Tibial nerve (tissue), 4 donors: ENCODE measurements at places on chromosomes 16 and 17. TPM values are rescaled to one million over a fixed set of nuclear protein-coding genes. Genes with fewer than 3 reads are reported as not detected.

The STH gene
- total RNA-seq: not detected

The OTOP3 gene
- not detected for total RNA-seq

The CCL4 gene
- 1.9 TPM for total RNA-seq

The CSH1 gene
- total RNA-seq: not detected

The NOTUM gene
- total RNA-seq: not detected

The CASKIN1 gene
- 0.63 TPM for total RNA-seq

DNA sequence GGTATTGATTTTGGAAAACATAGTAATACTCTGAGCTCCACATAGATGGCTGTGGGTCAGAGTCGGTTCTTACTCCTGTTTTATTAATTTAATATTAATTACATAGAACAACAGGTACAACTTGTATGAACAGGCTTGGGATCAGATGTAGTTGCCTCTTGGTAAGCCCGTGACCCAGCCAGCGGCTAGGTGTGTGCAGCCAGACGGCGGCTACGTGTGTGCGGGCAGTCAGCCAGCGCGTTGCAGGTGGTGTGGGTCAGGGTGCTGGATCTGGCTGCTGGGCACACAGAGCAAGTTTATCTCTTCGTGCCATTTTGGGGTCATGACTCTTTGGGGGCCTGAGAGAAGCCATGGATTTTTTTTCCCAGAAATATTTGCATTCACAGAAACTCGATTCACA is 30.3 kb downstream of the DBNDD1 start:
- peaks cover 12% of the 10 kb centered on the region for H3K36me3 ChIP-seq
- no peak for DNase-seq
- H3K4me1 ChIP-seq: no peaks in the 10 kb centered on the region
- H3K4me3 ChIP-seq: no peak overlapping the region
- no peak overlapping the region for H3K27ac ChIP-seq

DNA sequence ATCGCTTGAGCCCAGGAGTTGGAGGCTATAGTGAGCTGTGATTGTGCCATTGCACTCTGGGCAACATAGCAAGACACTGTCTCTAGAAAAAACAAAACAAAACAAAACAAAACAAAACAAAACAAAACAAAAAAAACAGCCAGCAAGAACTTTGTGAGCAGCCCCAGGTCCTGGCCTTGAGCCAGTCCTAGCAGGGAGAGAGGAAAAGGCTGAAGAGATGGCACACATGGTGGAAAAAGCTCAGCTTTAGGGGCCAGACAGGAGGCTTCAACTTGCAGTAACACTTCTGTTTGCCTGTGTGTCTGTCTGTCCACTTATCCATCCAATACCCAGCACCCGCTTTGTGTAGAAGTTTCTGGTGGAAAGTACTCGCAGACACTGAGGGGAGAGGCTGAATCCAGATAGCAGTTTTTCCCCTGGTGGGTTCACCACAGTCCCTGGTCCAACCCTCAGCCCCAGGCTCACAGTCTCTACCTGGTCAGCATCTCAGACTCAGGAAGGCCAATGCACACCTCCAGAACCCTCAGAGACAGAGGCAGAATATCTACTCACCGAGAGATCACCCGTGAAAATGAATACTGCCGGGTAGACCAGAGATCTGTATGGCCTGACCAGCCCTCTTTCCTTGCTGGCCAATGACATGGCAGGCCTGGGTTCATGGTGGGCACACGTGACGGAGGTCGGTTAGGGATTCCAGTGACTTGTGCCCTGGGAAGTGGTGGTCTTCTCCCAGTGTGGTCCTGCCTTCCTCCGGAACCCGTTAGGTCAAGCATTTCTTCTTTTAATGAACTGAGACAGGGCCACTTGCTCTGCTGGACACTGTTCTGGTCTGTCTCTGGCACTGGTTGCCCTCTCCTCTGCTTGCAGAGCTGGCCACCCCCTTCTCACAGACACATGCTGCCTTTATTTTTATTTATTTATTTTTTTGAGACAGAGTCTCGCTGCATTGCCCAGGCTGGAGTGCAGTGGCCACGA is 79.5 kb upstream of the DNAJA2 start:
- DNase-seq: no peak
- H3K4me3 ChIP-seq: no peak overlapping the region
- no peaks in the 10 kb centered on the region for H3K27me3 ChIP-seq
- H3K27ac ChIP-seq: no peak overlapping the region
- no peaks in the 10 kb centered on the region for H3K36me3 ChIP-seq

- DNase-seq: no peak
- H3K4me1 ChIP-seq: no peaks in the 10 kb centered on the region
- H3K27me3 ChIP-seq: no peaks in the 10 kb centered on the region
- H3K27ac ChIP-seq: no peak overlapping the region
- no peaks in the 10 kb centered on the region for H3K36me3 ChIP-seq
Observed at GRCh38 chr17:34840750-34841149, 120.5 kb downstream of the CCT6B start.

DNA sequence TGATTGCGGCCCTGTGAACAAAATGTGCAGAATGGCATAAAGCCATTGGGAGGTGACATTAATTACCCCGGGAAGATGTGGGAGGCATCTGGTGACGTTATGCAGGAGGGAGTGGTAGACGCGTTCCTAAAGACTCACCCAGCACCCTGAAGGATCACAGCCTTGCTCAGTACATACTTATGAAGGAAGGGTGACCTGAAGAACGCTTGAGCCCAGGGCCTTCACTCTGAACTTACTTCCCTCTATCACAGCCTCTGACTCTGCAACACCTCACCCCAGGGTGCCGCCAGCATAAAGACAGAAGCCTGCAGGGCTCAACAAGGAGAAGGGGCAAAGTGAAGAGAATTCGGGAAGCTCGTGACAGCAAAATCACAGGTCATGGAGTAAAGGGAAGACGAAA is 9.4 kb downstream of the MFSD6L start:
- no peaks in the 10 kb centered on the region for H3K27me3 ChIP-seq
- no peaks in the 10 kb centered on the region for H3K36me3 ChIP-seq
- DNase-seq: no peak
- no peaks in the 10 kb centered on the region for H3K4me1 ChIP-seq

DNA sequence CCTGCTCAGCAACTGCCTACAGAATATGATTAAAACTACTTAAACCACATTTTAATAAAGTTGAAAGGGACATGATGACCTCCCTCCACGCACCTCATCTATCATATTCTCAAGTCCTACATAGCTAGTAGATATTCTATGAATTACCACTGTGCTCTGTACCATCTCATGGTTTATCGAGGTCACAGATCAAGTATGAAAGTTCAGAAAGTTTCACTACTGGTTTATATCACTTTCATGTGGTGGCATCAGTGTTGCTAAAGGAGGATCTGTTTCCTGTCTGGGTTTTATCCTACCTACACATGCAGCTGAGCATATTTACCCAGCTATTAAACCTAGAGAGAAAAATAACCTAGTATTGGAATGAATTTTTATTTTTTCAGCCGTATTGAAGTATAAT is 214.9 kb upstream of the MON1B start:
- no peak for DNase-seq
- no peaks in the 10 kb centered on the region for H3K4me1 ChIP-seq
- H3K27me3 ChIP-seq: no peaks in the 10 kb centered on the region
- no peak overlapping the region for H3K4me3 ChIP-seq
- no peaks in the 10 kb centered on the region for H3K36me3 ChIP-seq

DNA sequence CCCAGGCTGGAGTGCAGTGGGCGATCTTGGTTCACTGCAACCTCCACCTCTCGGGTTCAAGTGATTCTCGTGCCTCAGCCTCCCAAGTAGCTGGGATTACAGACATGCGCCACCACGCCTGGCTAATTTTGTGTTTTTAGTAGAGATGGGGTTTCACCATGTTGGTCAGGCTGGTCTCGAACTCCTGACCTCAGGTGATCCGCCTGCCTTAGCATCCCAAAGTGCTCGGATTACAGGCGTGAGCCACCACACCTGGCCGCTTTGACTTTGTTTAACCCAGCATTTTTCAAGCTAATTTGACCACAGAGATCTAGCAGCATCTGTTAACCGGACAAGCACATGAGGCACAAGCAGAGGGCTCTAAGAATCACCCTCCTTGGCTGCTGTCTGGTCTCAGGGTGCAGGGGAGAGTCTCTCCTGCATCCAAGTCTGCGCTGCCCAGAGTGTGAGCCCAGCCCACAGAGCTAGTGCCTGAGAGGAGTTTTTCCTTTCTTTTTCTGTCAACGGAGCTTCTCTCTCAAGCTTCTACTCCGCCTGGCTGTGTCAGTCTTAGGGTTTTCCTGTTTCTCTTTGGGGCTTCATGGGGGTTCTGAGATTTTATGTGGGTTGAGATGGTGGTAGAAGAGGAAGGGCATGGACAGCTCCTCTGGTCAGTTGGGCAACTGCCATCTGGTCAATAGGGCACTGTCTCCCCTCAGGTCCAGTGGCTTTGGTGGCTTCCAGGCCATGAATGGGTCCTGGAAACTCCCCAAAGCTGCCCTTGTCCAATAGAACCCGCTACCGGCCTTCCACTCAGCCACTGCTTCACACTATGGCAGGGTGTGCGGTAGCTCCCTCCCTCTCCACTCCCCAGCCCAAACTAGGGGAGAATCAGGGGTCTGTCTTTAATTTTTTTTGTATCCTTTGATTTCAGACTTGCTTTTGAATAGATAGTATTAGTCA is 59.6 kb downstream of the TNFRSF13B start:
- H3K27me3 ChIP-seq: no peaks in the 10 kb centered on the region
- H3K4me1 ChIP-seq: no peaks in the 10 kb centered on the region
- H3K4me3 ChIP-seq: no peak overlapping the region
- H3K36me3 ChIP-seq: no peaks in the 10 kb centered on the region
- H3K27ac ChIP-seq: no peak overlapping the region
- no peak for DNase-seq

- H3K27me3 ChIP-seq: no peaks in the 10 kb centered on the region
- H3K4me1 ChIP-seq: peaks cover 3% of the 10 kb centered on the region
- DNase-seq: no peak
Observed at GRCh38 chr17:18381158-18381952, 3.8 kb downstream of the EVPLL start.

DNA sequence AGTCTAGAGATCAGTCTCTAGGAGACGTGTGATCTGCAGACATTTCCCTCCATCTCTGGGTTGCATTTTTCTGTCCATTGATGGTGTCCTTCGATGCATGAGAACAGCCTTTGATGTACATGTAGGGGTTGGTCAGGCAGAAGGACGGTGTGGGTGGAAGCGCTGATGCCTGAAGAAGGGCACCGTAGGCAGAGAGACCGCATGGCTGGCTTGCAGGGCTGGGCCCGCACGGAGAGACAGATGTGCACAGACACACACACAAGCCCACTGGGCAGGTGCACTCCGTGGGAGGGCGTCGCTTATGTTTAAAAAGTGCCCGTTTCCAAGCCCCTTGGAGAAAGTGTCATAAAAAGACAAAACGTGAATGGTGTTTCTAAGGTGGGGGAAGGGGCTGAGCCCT is 15.7 kb upstream of the WFIKKN1 start:
- H3K4me3 ChIP-seq: no peak overlapping the region
- DNase-seq: no peak
- H3K36me3 ChIP-seq: no peaks in the 10 kb centered on the region

DNA sequence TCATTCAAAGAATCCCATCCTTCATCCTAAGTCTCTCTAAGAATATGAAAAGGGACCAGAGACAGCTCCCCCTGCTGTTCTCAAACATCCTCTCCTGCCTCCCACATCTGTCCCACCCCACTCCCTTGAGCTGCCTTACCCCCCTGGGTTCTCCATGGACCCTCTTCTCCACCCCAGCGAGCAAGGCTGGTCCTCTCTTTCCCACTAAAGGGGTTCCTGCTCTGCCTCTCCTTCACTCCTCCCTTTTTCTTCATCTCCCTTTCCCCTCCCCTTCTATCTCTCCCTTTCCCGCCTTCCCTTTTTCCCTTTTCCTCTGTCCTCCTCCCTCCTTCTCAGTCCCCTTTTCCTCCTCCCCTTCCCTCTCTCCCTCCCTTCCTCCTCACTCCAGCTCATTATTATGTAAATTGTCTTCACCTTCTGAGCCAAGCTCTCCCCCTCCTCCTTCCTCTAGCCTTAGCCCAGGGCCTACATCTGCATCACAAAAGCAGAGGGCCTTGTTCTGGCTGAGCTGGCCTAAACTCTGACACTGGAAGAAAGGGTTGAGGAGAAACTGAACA is 90.0 kb downstream of the GNAO1 start:
- H3K27ac ChIP-seq: no peak overlapping the region
- H3K27me3 ChIP-seq: no peaks in the 10 kb centered on the region
- H3K4me3 ChIP-seq: no peak overlapping the region
- DNase-seq: no peak
- H3K4me1 ChIP-seq: no peaks in the 10 kb centered on the region

- H3K27ac ChIP-seq: no peak overlapping the region
- no peak for DNase-seq
- H3K4me1 ChIP-seq: no peaks in the 10 kb centered on the region
- no peaks in the 10 kb centered on the region for H3K27me3 ChIP-seq
- no peak overlapping the region for H3K4me3 ChIP-seq
Observed at GRCh38 chr17:71628306-71628705, 492.5 kb upstream of the SOX9 start.

DNA sequence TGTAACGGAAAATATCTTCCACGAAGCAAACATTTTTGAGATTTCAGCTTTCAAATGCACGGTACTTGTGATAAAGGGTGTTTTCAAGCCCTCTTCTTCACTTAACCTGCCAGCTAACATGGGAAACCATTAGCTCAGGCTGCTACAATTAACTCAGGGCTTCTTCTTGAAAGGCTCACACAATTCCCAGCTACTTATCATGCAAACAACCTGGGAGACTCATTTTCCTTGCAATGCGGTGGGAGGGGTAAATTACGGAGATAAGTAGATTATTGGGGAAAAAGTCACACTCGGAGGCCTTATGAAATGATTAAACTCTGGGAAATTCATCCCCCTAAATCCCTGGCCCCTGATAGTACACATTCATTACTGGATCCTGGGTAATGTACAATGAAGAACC is 266.4 kb downstream of the STX8 start:
- H3K4me3 ChIP-seq: no peak overlapping the region
- no peaks in the 10 kb centered on the region for H3K27me3 ChIP-seq
- no peak overlapping the region for H3K27ac ChIP-seq
- no peaks in the 10 kb centered on the region for H3K36me3 ChIP-seq
- DNase-seq: no peak

GRCh38 chr16:2717383-2718263 is 2.4 kb downstream of the PRSS27 start:
- no peak overlapping the region for H3K4me3 ChIP-seq
- H3K4me1 ChIP-seq: no peaks in the 10 kb centered on the region

- no peaks in the 10 kb centered on the region for H3K27me3 ChIP-seq
- DNase-seq: no peak
- H3K27ac ChIP-seq: no peak overlapping the region
- H3K4me3 ChIP-seq: no peak overlapping the region
Observed at GRCh38 chr16:81548876-81549546, 104.4 kb downstream of the CMIP start.

DNA sequence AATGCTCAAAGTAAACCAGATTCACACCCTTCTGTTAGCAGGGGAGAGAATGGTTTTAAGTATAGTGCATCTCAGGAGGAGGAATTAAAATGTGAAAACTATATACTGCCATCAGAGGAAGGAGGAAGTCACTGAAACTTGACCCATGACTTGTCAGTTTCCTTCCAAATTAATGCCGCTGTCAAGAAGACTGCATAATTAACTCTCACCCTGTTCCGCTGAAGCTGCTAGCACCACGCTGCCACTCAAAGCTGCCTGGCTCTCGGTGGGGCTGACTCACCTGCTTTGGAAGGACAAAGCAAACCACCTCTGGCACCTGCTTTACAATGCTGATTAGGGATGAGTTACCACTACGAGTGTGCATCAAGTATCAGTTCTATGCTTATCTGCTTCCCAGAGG is 37.8 kb upstream of the ULK2 start:
- H3K27ac ChIP-seq: no peak overlapping the region
- H3K27me3 ChIP-seq: no peaks in the 10 kb centered on the region
- H3K36me3 ChIP-seq: peaks cover 94% of the 10 kb centered on the region
- no peaks in the 10 kb centered on the region for H3K4me1 ChIP-seq

- H3K27ac ChIP-seq: no peak overlapping the region
- no peak for DNase-seq
- no peak overlapping the region for H3K4me3 ChIP-seq
- H3K4me1 ChIP-seq: no peaks in the 10 kb centered on the region
Observed at GRCh38 chr16:359067-359763, 6.7 kb upstream of the AXIN1 start.
